ENCODE measurements at places on chromosomes 2 and 18.

- no peak for DNase-seq
Measured at GRCh38 chr18:54690198-54690597, 99.2 kb downstream of the DYNAP start.

DNA sequence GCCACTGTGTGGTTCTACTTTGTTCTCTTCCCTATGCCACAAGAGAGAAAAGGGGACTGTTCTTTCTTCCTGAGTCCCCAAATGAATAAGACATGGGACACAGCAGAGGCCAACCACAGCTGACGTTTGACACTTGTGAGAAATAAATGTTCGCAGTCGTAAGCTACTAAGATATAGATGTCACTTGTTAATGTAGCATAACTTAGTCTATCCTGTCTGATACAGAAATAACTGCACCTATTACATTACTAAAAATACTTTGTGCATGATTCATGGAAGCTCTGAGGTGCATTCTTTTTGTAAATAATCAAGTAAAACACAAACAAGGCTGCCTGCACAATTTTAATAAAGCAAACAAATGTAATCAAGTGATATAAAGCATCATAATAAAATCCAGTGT, 148.8 kb downstream of the NBAS start:
- DNase-seq: no peak

DNA sequence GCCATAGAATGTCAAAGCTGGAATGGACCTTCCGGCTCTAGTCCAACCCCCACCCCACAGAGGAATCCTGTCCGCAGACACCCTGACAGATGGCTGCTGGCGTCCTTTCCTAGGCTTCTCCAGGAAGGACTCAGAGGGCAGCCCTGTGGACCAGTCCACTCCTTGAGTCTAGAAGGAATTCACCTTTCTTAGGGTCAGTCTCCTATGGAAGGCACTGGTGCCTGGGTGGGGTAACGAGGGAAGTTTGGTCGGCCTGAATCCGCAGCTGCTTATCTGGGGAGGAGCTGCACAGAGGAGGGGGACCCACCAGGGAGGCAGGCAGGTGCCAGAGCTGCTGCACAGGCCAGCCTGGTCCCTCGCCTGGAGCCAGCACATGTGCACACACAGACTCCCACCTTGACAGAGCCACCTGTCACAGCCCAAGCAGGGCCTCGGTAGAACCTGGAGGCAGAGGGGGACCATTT, 2.5 kb downstream of the DNMT3A start:
- no peak for DNase-seq

DNA sequence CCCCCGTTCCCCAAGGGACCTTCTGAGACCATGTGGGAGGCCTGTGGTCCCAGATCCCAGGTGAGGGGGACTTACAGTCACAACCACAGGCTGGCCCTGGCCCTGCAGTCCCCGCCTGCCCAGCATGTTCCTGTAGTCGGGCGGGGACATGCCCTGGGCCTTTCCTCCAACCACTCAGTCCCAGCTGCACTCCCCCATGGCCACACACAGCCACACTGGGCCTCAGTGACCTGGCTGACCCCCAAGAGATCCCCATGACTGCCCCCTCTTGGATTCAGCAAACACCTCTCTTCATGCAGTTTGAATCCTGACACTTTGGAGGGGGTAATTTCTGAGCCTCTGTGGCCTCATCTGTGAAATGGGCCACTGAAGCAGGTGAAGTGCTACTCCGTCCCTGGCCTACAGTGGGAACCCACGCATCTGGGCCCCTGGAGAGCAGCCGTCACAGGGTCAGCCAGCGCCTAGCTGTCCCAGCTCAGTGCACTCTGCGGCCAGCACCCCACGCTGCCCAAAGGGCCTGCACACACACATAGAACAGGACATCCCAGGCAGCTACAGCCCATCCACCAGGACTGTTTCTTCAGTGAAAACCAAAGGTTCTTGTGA, 12.7 kb upstream of the ARHGEF4 start:
- no peak for DNase-seq

- DNase-seq: peak; percentile 4
Measured at GRCh38 chr2:209331291-209331844, 92.5 kb upstream of the MAP2 start.

GRCh38 chr2:76341439-76341838, 630.7 kb upstream of the GCFC2 start:
- DNase-seq: no peak

DNA sequence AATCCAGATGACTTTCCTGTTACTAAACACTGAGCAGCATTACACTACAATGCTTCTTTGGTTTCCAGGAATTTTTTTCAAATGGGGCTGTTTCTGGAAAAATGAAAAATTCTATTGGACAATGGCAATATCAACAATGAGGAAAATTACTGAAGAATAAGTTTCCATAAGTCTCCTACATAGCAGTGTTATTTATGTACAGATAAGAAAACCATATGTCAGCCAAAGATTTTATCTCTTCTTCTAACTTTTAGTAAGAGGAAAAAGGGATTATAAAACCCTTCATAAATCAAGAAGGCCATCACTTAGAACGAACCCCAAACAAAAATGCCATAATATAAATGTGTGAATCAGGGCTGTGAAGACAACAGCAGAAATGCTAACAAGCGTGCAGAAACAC, 31.6 kb upstream of the NOSTRIN start:
- no peak for DNase-seq

GRCh38 chr2:42047488-42048298, at the start of gene PKDCC:
PKDCC (plus strand) TSS chr2:42048021; CDS start chr2:42048200, 179 bp downstream.
- DNase-seq: no peak

DNA sequence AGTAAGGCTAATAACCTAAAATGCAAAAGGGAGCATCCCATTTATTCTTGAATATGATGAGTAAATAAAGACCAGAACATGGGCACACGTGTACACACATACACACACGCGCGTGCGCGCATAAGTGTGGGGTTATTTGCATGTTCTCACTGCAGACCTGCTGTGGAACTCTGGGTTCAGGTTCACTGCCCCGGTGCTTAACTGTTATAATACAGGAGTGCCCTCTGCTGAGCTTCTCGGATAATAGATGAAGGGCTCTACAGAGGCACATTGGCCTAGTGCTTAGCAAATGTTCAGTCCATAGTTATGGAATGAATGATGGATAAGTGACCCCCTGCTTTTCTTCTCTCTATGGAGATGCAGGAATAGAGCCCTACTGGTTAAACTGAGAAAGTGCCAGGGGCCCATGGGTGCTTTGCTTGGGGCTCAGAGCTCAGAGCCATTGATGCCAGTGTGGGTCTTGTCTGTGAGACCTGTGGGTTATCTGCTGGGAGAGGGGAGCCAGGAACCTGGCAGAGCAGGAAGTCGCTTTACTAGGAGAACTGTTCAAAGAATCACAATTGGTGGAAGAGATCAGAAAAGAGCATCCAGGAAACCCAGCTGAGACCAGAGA, 3.6 kb upstream of the ARL4C start:
- DNase-seq: no peak

DNA sequence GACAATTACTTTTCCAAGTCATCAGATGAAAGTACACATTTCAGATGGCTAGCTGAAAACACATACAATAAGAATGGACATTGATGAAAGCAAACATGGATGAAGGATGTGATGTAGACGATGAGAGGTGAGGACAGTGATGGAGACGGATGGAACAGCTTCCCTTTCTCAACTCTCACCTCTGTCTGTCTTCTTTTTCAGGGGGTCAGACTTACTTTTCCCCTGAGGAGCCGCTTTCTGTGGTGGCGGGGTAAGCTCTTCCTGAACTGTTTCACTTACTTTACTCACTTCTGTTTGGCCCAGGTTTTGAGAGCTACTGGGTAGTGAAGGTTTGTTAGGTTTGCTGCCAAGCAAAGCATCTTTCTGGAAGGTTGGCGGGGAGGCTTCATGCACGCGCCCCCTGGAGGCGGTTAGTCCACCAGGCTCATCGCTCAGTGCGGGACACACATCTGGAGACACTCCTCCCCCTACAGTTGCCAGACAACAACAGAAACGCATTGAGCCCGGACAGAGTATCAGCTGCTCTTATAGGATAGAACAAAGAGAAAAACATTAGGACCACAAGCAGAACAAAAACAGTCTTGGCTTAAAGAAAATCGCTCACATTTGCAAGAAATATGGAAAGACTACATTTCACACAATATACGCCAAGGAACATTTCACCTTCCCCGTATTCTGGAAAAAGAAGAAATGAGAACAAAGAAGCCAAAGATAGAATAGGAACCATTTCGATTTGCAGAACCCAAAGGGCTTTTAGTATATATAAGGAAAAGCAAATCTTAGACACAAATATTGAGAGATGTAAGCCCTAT, 90.5 kb downstream of the MYOM1 start:
- DNase-seq: no peak

DNA sequence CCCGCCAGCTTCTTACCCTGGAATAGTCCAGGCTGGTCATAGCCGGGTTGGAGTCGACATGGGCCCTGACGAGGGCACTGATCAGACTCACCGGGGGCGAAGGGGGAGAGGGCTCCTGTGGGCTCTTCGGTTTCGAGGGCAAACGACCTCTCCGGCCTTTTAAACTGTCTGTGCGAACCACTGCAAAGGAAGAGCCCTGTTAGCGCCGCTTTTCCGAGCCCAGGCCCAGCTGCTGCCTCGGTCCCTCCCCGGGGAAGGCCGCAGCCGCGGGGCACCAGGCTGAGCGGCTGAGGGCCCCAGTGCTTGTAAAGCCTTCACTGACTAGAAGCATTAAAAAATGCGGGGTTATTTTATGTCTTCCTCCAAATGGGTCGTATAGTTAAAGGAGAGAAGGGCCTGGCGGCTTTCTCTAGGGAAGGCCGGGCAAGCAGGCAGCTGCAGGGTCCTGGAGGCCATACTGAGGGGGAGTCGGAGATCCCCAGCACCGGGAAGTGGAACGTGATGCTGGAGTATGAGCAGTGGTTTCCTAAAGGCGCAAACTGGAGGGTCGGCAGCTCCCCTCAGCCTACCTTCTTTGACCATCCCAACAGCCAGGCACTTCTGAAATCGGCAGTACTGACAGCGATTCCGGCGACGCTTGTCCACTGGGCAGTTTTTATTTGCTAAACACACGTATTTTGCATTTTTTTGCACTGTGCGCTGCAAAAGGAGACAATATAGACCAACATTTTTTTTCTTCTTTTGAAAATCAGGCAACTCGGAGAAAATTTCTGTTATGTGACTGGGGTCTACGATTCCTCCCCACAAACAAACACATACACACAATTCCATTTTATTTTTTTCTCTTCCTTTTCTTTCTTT, 4.5 kb downstream of the NR4A2 start:
- no peak for DNase-seq
